ENCODE measurements at places on chromosomes 13 and 19. TPM values are rescaled to one million over a fixed set of nuclear protein-coding genes. Genes with fewer than 3 reads are reported as not detected.

The JAK3 gene
- total RNA-seq: 1.9 TPM

The ZNF442 gene
- total RNA-seq: 2.4 TPM

The CYP4F8 gene
- not detected for total RNA-seq

The FCER2 gene
- total RNA-seq: 0.30 TPM

The PSG4 gene
- not detected for total RNA-seq

The ZNF223 gene
- 2.4 TPM for total RNA-seq

The BCAM gene
- 91.9 TPM for total RNA-seq

The ZNF428 gene
- 32.9 TPM for total RNA-seq

The KIR3DL2 gene
- total RNA-seq: not detected

The CYP2A6 gene
- not detected for total RNA-seq

The KLHL26 gene
- total RNA-seq: 6.6 TPM

The EFNA2 gene
- not detected for total RNA-seq

The FCAR gene
- 0.27 TPM for total RNA-seq

The CC2D1A gene
- total RNA-seq: 18.7 TPM

The ERICH6B gene
- total RNA-seq: not detected

The ZSCAN18 gene
- 65.8 TPM for total RNA-seq

The ZNF506 gene
- total RNA-seq: 9.8 TPM

The SLC8A2 gene
- total RNA-seq: 0.46 TPM

The PLEKHF1 gene
- 43.6 TPM for total RNA-seq

The ELAVL3 gene
- total RNA-seq: 0.35 TPM

The SIGLEC5 gene
- total RNA-seq: not detected

The CPB2 gene
- total RNA-seq: not detected

The OR4F17 gene
- not detected for total RNA-seq

The SIGLECL1 gene
- not detected for total RNA-seq

The DHDH gene
- not detected for total RNA-seq

The NFIC gene
- 164 TPM for total RNA-seq

The FGF22 gene
- not detected for total RNA-seq

The ZNF320 gene
- total RNA-seq: 10.4 TPM

The CCNA1 gene
- total RNA-seq: not detected

The IL11 gene
- total RNA-seq: not detected

The C19orf73 gene
- total RNA-seq: 1.8 TPM

Measured in Right ventricle myocardium inferior (tissue), 1 donor.